ENCODE measurements at places on chromosomes 5 and 9.

DNA sequence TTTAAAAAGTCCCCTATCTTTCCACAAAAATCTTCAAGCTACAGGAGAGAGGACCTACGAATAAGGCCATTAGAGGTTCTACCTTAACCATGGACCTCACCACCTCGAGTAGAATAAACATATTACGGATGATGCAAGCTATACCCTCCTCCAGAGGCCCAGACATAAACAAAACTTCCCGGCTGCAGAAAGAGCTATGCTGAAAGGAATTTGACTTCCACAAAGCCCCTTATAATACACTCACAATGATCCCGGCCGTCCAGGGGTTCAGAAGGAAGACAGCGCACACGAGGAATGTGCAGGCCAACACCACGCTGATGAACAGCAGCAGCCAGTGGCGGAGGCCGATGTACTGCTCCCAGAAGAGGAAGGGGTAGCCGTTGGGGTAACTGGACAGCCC lies 59.0 kb downstream of the PTCH1 start:
- DNase-seq: no peak

DNA sequence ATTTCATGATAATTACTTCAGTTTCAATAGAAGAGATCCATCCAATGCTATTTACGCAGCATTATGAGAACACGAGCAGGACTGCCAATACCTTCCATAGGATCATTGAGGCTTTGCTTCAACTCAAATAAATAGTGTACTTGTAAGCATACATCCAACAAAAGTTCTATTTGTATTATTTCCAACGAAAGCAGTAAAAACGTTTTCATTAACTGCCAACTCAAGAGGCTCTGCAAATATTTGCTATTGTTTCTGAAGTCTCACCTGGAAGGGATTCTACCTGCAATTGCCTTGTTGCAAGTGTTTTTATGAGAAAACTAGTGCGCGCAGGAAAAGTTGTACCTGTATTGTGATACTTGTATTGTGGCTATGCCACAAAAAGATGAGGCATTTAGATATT lies 11.0 kb upstream of the GNPDA1 start:
- DNase-seq: no peak

DNA sequence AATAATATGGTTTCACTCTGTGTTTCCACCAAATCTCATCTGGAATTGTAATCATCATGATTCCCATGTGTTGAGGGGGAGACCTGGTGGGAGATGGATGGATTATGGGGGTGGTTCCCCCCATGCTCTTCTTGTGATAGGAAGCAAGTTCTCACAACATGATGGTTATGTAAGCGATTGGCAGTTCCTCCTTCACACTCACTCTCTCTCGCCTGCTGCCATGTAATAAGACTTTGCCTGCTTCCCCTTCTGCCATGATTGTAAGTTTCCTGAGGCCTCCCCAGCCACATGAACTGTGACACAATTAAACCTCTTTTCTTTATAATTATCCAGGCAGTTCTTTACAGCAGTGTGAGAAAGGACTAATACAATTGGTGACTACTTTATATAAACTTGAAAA lies 48.4 kb downstream of the PTBP3 start:
- no peak for DNase-seq

DNA sequence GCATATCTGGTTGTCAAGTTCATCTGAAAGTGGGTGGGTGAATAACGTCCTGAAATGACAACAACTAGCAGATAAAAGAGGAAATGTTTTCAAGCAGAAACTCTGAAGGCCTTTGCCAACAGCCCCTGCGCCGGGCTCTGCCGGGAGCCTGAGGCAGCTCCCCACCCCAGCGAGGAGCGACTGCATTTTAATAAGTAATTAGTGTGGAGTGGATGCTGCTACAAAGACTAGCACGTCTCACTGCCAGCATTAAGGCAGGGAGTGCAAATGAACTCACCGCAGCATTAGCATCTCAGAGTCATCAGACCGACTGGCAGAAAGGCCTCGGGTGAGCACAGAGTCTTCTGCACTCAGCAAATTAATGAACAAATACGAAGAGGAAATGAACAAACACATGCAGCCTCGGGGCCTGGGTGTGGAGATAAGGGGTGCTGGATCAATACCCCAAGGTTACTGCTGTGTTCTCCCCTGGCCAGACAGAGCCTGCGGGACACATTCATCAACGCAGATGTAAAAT lies 63.8 kb downstream of the VAV2 start:
- no peak for DNase-seq

DNA sequence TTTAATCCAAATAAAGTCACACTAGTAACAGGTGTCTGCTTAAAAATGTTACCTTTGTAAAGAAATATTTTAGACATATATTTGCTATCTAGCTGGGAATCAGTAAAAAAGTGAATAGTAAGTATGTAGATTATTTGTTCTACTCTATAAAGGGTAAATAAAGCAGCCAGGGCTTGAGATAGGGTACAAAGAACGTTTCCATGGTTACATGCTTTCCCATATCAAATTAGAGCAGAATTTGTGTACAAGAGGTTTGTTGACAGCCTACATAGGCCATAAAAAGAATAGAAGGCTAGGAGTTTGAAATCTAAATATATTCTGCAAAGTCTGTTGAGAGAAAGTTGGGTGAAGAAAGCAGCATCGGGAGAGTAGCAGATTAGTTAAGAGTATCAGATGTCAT lies 160.9 kb upstream of the POU5F2 start:
- DNase-seq: no peak

DNA sequence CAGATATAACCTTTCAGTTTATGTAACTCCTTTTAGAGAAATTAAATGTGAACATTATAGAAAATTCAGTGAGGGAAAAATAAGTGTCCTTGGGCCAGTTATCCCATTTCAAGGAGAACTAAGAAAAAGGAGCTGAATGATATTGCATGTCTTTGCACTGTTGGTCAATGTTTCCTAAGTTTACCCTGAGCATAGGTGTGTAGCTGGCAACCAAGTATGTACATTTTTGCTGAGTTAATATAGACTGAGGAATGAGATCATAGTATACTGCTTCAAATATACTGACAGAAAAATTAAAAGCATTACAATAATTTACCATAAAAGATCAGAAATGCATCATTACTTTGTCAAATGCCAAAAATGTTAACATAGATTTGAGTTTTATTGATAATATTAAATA lies 2128.7 kb upstream of the C9orf72 start:
- no peak for DNase-seq

- no peak for DNase-seq
These were observed 5.3 kb upstream of the TBC1D9B start for GRCh38 chr5:179912951-179913350.

- DNase-seq: no peak
These were observed 98.9 kb upstream of the FCN2 start for GRCh38 chr9:134781591-134782302.

GRCh38 chr5:54388409-54388808 lies 67.1 kb upstream of the HSPB3 start:
- DNase-seq: no peak

GRCh38 chr5:81081461-81081835 lies 121.3 kb downstream of the RASGRF2 start:
- no peak for DNase-seq

DNA sequence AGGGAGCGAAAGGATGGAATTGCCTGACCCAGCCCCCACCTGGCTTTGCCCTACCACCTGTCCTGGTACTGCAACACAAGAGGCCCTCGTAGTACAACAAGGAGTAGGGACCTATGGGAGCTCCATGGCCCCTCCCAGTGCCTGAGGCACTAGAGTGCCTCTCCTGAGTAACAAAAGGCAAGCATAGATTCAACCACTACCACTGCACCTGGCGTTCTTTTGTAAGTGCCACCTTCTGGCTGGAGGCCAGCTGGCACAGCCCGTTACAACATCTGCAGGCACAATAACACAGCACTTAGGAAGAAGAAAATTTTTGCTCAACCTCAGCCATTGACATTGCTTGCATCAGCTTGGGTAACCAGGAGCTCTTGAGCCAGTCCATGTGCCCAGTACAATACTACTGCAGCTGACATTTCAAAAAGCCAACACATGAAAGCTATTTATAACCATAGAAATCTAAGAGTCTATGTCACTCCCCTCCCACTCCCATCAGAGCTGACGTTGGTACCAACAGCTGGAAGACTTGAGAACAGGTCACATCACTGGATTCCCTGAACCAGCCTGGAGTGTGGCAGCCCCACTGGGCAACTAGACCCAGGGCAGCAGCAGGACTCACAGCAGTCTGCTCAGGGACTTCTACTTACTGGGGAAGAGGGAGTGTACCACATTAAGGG lies 17.7 kb upstream of the FAM174A start:
- peak; percentile 99 for DNase-seq

DNA sequence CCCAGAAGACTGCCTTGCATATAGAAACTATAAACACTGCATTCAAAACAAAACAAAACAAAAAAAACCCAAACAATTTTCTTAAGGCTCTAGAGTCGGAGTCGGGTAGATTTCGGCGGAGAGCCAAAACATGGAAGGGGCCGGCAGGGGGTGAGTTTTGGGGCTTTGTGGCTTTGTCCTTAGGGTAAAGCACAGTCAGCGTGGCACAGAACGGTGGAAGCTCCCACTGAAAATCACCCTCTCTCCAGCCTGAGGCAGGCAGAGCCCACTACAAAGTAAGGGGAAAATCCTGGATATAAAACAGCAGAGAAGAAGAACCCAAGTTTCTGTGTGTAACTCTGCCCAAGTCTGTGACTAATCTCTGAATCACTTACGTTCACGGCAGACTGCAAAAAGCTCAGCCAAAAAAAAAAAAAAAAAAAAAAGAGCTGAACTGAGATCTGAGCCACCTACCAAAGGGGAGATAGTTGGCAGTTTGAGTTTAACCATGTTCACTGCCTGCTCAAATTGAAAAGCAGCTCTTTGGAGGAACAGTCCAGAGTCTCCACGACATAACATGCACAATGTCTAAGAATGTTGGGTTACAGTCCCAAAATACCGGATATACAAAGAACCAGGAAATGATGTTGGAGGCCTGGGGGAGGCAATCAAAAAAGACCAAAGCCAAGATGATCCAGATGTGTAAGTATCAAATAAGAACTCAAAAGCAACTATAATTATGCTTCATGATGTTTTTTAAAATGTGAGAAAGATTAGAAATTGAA lies 26.6 kb upstream of the OR2K2 start:
- DNase-seq: no peak

DNA sequence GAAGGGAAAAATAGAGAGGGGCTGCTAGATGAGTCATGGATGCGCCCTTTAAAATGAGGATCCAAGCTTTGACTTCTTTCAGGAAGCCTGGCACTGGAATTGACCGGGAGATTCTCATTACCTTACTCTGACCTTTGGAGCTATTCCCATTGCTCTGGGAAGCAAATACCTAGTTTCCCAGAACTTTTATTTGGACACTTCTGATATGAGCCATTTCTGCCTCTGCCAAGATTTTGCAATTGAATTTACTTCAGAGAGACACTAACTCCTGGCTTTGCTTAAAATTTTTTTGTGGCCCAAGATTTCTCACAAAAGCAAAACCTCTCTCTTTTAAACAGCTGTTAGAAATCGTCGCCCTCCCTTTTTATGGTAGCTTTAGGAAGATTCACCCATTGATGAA lies 15.7 kb upstream of the AGXT2 start:
- DNase-seq: no peak

- DNase-seq: peak; percentile 2
These were observed 429.9 kb downstream of the GABRG2 start for GRCh38 chr5:162497455-162497854.

GRCh38 chr5:66306105-66306843 lies 162.2 kb downstream of the SREK1 start:
- DNase-seq: peak; percentile 66

DNA sequence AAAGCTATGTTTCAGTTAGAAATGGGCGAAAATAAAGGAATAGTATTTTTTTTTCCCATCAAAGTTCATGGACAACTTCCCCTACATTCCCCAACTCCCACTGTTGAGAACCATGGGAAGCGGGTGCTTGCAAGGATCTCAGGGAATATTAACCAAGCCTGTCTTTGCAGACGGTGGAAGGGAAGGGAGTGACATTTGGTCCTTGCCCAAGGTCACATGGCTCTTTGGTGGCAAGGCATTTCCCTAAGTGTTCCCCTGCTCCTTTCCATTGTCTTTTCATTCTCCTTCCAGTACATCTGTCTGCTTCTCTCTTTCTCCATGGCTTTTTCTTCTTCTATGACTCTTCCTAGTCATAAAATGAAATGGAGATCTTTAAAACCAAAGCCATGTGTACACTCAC lies 19.0 kb downstream of the C9orf57 start:
- DNase-seq: no peak

DNA sequence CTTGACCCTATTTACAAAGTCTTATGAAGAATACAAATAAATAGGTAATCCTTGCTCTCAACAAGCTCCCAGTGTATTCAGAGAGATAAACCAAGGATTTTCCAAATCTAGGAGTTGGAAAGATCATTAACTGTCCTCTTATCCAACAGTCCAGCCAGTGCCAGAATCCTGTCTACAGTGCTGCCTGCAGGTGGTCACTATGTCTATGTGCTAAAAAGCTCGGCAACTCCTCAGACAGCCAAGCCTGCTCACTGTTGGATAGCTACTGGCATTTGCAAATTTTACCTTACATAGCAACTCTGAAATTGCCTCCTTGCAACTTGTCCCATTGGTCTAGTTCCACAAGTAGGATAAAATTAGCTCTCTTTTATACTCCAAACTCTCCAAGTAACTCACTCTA lies 187.4 kb downstream of the DCP2 start:
- no peak for DNase-seq

GRCh38 chr5:149917073-149917676 lies 27.4 kb downstream of the PDE6A start:
- DNase-seq: no peak

DNA sequence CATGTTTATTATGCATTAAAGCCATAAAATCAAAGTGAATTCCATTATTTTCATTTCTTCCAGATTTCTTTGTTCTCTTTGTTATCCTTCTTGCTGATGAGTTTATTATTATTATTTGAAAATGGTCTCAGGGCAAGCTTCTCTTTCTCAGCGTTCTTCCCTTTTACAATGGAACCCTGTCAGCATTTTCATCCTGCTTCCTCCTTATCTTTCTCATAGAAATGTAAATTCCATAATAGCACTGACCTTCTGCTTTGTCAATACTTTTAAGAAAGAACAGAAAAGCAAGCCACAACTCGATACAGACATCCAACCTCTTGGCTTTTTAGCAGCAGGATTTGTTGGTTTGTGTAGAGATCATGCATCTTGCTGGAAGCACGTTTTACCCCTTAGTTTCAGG lies 114.0 kb upstream of the BASP1 start:
- no peak for DNase-seq

DNA sequence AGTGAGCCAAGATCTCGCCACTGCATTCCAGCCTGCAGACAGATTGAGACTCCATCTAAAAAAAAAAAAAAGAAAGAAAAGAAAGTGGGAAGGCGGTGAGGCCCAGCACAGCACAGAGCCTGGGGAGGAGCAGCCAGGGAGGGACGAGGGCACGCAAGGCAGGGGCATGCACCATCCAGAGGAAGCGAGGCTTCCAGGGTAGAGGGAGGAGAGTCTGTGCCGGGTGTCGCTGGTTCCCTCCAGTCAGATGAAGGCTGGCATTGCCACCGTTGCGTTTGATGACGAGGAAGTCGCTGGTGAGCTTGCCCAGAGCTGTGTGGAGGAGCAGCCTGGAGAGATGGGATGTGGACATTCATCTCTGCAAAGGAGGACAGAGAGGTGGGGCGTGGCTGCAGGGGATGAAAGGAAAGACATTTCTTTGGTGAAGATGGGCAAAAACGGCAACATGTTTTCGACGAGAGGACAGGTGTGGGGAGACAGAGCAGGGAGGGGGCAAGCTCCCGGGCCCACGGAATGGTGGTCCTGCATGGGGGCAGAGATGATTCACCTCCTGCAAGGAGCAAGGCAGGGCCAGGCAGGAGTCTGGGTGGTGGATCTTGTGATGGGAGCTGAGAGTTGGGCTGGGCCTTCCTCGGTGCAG lies 18.6 kb upstream of the OLFM1 start:
- DNase-seq: no peak

GRCh38 chr9:72950875-72951442 lies 1.9 kb downstream of the ALDH1A1 start:
- no peak for DNase-seq

- DNase-seq: no peak
These were observed 10.3 kb upstream of the RGMB start for GRCh38 chr5:98763001-98763630.

All from RPMI8226 (cell line).